Stimulated activated CD8-positive, alpha-beta memory T cell treated with anti-CD3 and anti-CD28 coated beads, Interleukin-4, amount 100 ng/mL, for 48 hours (primary cell): ENCODE measurements at places on chromosomes 2 and 18.

GRCh38 chr2:36672199-36672598, 24.3 kb upstream of the VIT start:
- DNase-seq, result no peak

DNA sequence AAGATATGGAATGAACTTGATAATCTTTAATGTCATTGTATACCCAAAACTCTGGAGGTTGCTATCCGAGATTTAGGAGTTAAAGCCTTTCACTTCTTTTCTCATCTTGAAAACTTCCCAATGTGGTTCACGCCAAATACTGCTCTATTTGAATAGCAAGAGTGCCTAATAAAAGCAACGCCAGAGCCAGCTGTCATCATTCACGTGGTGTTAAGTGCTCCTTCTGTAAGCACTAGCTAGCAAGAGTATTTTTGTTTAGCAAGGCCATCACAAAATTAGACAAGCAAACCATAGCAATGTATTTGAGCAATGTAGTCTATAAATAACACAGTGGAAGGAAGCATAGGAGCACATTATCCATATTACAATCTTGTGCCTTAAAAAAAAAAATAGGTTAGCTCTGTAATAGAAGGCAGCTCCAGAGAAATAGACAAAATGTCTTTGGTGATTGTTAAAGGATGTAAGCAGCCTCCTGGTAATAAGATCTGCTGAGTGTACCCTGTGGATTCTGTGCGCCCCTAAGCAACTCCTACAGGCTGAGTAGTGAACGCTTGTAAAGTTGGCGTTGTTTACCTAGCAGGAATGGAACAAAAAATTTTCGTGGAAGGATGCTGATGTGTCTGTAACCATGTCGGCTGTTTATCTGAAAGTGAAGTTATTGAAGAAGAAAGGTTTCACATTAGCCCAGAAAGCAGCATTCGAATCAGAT, 518.0 kb downstream of the CNTNAP5 start:
- DNase-seq, result no peak

- no peak for DNase-seq
These were observed 65.3 kb downstream of the PMS1 start for GRCh38 chr2:189849550-189849949.

GRCh38 chr18:36217348-36217747, 30.1 kb downstream of the MOCOS start:
- no peak for DNase-seq

DNA sequence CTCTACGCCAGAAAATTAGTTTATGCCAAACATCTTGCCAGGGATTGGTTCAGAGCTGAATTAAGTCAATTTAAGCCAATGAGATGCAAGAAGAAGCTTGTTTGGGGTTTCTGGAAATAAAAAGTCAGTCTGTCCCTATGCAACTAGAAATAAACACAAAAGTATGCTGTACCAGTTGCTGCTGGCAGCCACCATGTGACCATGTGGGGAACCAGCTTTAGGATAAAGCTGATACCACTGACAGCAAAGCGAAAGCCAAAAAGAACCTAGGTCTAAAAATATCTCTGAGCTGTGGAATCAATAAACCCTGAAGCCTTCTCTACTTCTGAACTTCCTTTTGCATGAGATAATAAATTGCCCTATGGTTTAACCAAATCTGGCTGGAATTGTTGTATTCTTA, 181.8 kb upstream of the PARD3B start:
- no peak for DNase-seq

DNA sequence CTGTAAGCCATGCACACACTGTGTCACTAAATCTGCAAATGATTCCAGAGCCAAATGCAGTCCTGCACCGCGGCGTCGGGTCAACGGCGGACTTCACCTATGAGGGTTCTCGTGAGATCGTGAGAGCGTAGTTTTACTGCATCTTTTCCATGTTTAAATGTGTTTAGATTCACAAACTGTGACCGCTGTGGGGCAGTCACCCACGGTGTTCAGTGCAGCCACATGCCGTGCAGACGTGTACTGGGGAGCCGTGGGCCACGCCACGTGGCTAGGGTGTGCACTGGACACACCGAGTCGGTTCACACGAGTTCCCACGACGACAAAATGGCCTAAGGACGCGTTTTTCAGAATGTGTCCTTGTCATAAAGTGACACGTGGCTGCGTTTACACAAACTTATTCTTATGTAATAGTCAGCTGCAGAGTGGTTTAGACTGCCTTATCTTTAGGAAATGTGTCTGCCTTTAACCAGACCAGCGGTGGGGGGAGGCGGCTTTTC, 34.1 kb downstream of the NFATC1 start:
- DNase-seq, result no peak

DNA sequence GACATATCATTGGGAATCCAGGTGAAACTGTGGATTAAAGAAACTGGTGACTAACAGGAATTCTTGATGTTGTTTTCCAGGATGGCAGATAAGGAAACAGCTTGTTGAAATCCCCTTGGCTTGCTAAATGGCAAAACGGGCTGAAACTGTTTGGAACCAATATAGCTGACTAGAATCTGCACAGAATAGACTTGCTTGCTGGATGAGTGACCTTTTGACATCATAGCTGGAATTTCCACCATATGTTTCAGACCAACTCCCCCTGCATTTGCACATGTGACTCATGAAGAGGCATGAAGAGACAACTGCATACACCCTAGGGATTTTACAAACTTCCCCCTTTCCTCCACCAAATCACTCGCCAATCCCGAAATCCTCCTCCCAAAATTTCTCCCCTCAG, 87.7 kb upstream of the LYPD1 start:
- DNase-seq, result no peak

- no peak for DNase-seq
These were observed 202.7 kb downstream of the MTX2 start for GRCh38 chr2:176471949-176472348.

DNA sequence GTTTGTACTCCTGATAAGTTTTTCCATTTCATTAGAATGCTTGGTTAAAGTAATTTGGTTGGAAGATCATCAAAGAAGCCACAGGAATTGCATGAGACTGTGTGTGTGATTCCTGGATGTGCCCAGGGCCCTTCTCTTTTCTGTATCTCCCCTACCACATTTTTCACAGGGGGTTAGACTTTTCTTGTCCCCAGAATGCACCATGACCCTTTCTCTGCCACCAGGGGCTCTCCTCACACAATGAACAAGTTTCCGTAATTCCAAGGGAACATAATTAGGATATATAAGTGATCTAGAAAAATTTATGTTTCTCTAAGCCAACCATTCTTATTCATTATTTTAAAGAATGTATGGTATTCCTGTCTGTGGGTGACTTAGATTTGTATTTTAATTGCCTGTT, 291.8 kb downstream of the NEDD4L start:
- DNase-seq, result no peak
